B cell (primary cell): ENCODE measurements at places on chromosomes 12 and 14.

GRCh38 chr12:105275997-105276733 lies 40.2 kb upstream of the APPL2 start:
- no peaks in the 10 kb centered on the region for H3K4me1 ChIP-seq
- DNase-seq = no peak
- H3K4me3 ChIP-seq = no peak overlapping the region
- no peak overlapping the region for H3K27ac ChIP-seq
- H3K36me3 ChIP-seq = no peaks in the 10 kb centered on the region

DNA sequence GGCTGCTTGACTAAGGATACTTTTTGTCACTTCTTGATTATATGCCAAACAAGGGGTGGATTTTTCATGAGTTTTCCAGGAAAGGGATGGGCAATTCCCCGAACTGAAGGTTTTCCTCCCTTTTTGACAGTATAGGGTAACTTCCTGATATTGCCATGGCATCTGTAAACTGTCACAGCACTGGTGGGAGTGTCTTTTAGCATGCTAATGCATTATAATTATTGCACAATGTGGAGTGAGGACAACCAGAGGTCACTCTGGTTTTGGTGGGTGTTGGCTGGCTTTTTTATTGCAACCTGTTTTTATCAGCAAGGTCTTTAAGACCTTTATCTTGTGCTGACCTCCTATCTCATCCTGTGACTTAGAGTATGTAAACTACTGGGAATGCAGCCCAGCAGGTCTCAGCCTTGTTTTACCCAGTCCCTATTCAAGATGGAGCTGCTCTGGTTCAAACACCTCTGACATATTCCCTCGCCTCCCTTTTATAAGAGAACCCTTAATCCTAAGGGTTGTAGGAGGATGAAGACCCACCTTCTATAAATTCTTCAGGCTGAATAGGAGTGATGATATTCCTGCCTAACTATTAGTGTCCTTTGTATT lies 471.2 kb downstream of the ATP23 start:
- H3K27ac ChIP-seq = no peak overlapping the region
- no peaks in the 10 kb centered on the region for H3K36me3 ChIP-seq
- no peaks in the 10 kb centered on the region for H3K27me3 ChIP-seq
- no peaks in the 10 kb centered on the region for H3K4me1 ChIP-seq

DNA sequence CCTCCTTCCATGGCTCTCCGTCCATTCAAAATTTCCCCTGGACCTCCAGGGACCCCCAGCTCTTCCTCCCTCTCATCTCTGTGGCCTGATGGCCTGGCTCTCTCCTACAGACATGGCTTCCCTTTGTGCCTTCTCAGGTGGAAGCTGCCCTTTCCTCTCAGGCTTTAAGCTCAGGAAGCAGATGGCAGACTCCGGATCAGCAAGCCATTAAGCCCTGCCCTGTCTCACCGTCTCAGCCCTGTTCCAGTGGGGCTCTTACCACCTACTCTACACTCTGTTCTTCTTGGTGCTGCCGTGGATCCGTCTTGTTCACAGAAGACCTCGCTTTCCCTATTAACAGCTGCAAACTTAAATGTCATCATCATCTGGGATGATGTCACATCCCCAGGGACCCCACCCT lies 33.1 kb downstream of the NPC2 start:
- no peak overlapping the region for H3K4me3 ChIP-seq
- no peaks in the 10 kb centered on the region for H3K4me1 ChIP-seq
- no peaks in the 10 kb centered on the region for H3K36me3 ChIP-seq
- no peak for DNase-seq
- H3K27me3 ChIP-seq = no peaks in the 10 kb centered on the region
- no peak overlapping the region for H3K27ac ChIP-seq

GRCh38 chr14:104794631-104794992 lies 936 bp downstream of the AKT1 start:
- peak; percentile 35 for DNase-seq
- H3K27ac ChIP-seq = peak overlapping the region; percentile 68
- no peaks in the 10 kb centered on the region for H3K27me3 ChIP-seq
- no peaks in the 10 kb centered on the region for H3K36me3 ChIP-seq
- peak overlapping the region; percentile 61 for H3K4me3 ChIP-seq

DNA sequence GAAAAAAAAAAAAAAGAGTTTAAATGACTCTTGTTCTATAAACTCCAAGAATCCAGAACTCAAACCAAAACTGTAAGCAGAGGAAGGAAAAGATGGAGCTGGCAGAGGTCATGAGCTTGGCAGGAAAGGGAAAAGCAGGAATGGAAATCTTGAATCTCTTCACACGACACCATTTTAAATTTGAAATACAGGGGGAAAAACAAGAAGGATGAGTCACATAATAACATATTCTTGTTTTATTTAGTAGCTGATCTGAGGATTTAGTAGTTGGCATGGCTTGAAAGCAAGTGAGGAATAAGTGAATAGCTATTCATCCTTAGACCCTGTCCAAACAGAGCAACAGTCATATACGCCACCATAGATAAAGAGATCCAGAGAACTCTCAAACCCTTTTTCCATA lies 35.0 kb downstream of the EPS8 start:
- H3K27ac ChIP-seq = no peak overlapping the region
- no peaks in the 10 kb centered on the region for H3K27me3 ChIP-seq
- no peaks in the 10 kb centered on the region for H3K4me1 ChIP-seq
- DNase-seq = no peak

DNA sequence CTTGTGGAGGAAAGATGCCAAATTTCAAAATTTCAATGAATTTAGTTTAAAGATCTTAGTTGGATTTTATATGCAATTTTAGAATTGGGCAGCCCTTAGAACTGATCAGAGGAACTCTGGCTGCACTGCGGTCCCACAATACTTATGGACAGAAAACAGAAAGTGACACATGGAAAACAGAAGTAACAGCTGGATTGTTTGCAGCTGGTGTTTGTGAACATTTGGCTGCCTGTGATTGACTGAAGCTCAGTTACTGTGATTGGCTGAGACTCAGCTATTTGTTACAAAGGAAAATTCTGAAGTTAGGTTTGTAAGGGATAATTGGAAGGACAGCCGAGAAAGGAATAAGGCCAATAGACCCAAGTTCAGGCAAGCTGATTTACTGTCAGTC lies 10.0 kb upstream of the KRT86 start:
- no peak overlapping the region for H3K27ac ChIP-seq
- H3K36me3 ChIP-seq = no peaks in the 10 kb centered on the region
- DNase-seq = no peak
- H3K27me3 ChIP-seq = no peaks in the 10 kb centered on the region
- H3K4me1 ChIP-seq = no peaks in the 10 kb centered on the region
- H3K4me3 ChIP-seq = no peak overlapping the region

DNA sequence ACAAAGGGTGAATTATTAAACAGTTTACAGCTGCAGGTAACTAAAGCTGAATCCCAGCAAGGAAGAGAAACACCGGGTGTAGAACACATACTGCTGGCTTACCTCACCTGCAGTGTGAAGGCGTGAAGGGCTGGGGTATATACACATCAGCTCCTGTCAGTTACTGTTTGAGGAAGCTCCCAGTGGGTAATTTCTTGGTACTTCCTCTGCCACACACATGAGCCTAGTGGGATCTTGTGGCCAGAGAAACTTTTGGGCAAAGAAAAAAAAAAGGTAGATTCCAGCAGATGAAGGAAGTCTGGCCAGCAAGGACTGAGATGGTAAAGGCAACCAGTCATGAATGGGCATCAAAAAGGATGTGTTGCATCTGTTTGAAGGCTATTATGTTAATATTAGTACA lies 14.0 kb upstream of the GPR33 start:
- H3K36me3 ChIP-seq = no peaks in the 10 kb centered on the region
- no peak overlapping the region for H3K27ac ChIP-seq
- H3K27me3 ChIP-seq = no peaks in the 10 kb centered on the region
- DNase-seq = no peak
- no peaks in the 10 kb centered on the region for H3K4me1 ChIP-seq

GRCh38 chr12:108602209-108602705 lies 4.4 kb upstream of the TMEM119 start:
- no peaks in the 10 kb centered on the region for H3K27me3 ChIP-seq
- no peak for DNase-seq
- no peaks in the 10 kb centered on the region for H3K36me3 ChIP-seq
- no peak overlapping the region for H3K4me3 ChIP-seq

DNA sequence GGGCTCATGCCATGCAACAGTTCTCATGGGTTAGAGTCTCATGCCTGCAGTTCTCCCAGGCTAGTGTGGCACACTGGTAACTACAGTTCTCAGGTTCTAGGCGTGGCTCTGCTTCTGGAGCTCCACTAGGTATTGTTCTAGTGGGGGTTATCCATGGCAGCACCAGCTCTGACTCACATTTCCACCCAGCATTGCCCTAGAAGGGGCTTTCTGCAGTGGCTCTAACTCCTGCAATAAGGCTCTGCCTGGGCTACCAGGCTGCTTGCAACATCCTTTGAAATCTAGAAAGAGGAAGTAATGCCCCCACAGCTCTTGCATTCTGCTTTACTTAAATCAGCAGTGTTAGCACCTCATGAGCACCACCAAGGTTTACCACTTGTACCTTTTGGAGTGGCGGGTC lies 220.3 kb upstream of the ARID2 start:
- no peak overlapping the region for H3K27ac ChIP-seq
- DNase-seq = no peak
- no peaks in the 10 kb centered on the region for H3K27me3 ChIP-seq

DNA sequence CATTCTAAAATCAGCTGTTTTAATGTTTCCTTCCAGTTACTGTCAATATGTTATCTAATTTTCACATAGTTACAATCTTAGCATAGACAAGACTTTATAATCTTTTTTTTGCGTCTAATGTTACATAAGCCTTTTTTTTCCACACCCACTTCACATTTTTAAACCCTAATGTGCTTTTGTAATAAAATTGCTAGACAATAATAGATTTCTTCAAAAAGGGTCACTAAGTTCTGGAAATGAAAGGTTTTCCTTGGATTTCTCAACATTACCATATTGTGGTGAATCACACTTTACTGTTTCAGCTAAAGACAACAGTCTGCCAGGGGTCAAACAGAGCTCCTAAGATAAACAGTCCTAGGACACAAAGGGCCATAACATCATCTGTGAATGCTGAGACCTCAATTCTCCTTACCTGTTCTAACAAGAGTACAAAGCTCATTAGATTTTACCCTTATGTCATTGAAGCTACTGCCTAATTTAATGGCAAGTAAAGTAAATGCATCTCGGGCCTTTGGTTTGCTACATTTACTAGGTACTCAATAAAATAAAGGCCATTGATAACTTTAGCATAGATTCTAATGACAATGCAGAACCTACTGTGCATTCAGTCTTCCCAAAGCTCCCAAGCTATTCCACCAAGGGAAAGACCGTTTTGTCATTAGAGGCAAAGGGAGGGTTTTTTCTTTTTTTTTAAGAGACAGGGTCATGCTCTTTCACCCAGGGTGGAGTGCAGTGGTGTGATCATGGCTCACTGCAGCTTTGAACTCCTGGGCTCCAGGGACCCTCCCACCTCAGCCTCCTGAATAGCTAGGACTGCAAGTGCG lies 111.2 kb upstream of the SLC38A2 start:
- no peak overlapping the region for H3K27ac ChIP-seq
- H3K36me3 ChIP-seq = no peaks in the 10 kb centered on the region
- no peak for DNase-seq

DNA sequence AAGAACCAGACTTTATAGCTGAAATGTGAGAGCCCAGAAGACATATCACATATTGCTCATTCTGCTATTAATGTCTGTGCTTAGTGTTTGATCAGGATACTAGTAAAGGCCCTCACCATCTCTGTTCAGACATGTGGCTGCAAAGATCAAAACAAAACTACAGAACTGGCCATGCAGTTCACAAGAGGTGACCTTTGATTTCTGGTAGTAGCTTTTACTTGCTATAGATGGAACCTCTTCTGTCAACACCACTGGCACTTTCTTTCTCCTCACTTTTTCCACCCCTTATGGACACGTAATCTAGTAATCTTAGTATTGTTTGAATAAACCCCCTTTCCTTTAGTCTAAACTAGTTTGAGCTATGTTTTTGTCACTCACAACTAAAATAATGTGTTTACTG lies 214.8 kb downstream of the EPS8 start:
- no peaks in the 10 kb centered on the region for H3K27me3 ChIP-seq
- peaks cover 3% of the 10 kb centered on the region for H3K36me3 ChIP-seq
- no peak overlapping the region for H3K27ac ChIP-seq

DNA sequence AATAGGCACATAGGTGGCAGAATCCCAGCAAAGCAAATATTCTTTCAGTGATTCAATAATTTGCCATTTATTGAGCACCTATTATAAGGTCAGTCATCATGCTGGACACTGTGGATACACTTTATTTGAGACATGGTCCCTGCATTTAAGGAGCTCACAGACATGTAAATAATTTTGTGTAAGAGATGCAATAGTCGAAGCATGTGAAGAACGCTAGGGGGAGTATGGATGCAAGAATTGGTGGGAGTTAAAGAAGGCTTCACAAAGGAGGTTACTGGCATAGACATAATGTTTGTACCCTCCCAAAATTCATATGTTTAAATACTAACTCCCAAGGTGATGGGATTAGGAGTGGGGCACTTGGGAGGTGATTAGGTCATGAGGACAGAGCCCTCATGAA lies 260.6 kb upstream of the GARIN6 start:
- no peak overlapping the region for H3K27ac ChIP-seq
- no peaks in the 10 kb centered on the region for H3K36me3 ChIP-seq
- H3K4me3 ChIP-seq = no peak overlapping the region
- no peak for DNase-seq
- H3K4me1 ChIP-seq = no peaks in the 10 kb centered on the region
- H3K27me3 ChIP-seq = no peaks in the 10 kb centered on the region

DNA sequence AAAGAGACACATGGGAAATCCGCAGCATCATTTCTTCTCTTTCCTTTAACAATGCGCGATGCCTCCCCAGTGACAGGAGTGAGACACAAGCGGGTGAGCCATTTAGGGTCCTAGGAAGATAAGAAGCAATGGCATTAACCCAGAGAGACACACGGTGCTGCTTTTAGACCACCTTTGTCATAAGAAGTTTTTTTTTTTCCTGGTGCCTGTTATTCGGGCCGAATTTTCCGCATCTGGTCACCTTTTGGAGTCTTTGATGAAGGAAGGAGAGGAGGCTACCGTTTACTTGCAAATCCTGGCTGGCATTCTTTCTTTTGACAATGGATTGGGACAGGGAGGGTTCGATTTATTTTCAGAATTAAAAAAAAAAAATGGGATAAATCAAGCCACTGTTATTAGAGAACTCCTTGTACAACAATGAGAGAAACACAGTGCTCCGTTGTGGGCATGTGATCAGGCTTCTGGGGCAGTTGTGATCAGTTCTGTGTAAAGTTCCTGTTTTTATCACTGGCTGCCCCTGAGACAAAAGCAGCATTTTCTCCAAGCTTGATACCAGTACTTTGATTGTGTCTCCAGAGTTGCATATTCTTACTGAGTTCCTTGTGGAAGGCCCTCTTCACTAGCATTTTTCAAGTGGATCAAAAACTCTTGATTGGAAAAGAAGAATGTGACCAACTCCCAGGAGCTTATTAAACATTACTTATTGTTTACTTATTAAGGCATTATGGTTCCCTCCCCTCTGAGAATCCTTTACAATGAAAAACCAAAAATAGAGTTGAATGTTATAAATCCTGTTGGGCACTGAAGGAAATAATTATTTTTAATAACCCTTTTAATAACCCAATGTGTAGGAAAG lies 1.1 kb downstream of the DIP2B start:
- peak overlapping the region; percentile 49 for H3K27ac ChIP-seq
- H3K4me1 ChIP-seq = peaks cover 54% of the 10 kb centered on the region
- peak overlapping the region; percentile 91 for H3K4me3 ChIP-seq
- no peaks in the 10 kb centered on the region for H3K36me3 ChIP-seq
- peak; percentile 68 for DNase-seq
- no peaks in the 10 kb centered on the region for H3K27me3 ChIP-seq
